ENCODE measurements at places on chromosomes 1 and 21.

DNA sequence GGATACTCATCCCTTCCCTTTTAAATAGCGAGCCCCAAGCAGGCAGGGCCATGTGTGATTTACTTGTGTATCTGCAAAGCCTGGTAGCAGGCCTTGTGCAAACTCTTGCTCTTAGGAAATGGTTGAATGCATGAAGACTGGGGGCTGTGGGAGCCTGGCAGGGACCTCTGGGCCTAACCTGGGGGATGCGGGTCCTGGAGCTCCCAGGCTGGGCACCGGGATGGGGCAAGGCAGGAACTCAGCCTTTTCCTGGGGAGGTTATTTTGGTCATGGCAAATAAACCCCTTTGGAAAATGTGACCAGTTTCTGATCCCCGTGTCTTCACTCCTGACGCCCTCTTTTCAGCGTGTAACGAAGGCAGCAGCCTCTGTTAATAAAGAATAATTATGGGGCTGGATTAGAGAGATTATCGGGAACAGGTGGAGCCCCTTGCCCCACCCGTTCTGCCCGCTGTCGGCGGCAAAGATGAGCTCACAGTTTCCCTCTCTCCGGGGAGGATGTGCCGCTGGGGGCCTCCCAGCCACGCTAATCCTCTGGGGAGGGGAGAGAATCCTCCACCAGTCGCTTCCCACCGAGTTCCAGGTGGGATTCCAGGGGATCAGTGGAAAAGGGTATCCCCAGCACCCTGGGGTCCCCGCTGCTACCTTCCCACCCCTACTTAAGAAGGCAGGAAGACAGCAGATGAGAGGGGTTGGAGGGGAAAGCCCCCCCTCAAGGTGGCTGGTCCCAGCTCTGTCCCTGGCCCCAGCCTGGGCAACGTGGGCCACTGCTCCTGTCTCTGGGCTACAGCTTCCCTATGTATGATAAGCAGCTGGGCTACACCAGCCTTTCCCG is 69.7 kb upstream of the WNT4 start:
- no peak for DNase-seq

DNA sequence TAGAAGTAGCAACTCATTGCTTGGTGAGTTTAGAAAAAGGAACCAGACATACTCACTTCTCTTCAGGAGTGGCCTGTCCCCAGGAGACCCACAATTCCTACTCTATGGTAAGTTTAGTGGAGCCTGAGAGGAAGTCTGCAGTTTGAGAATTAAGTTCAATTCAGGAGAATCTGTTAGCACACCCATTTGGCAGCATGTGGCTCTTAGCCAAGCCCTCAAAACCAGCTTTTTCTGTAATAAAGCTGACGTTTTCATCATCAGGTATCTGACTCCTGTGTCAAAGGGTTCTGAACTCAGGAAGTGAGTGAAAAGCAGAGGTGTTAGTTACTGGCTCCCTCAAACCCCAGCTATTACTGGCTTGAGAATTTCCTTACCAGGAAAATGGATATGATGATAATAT is 20.4 kb upstream of the RGS16 start:
- no peak for DNase-seq

- no peak for DNase-seq
Observed at GRCh38 chr1:78420181-78420580, 70.6 kb upstream of the PTGFR start.

DNA sequence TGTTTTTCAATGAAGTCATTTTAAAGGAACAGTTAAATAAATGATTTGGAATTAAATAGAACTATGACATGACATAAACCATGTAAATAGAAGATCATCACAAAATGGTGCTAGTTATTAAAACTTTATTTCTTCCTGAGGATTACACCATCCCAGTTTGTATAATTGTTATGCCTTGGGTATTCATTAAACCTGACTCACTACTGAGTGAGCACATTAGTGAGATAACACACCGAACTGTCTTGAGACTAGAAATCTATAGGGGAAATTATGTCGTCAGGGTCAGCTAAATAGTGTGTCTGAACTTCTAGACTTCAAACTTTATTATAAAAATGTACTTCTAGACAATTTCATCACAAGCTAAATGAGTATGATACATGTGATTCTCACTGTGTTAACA is 189.4 kb downstream of the NCAM2 start:
- no peak for DNase-seq

DNA sequence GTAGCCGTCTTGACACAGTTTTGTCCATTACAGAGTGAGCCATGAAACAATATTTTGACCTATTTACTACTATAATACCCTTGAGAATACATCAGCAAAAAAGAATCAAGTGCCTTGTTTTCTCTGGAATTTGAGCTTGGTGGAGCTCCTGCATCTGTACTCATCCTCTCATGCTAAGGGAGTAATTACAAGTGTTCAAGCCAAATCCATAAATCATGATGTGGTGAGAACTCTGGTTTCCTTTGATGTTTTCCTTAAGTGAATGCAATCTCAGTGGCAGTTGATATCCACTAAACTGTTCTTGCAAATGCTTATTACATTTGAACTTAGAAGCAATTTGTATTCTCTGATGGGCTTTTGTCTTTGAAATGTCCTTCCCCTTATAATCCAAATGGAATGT is 824.6 kb upstream of the TMPRSS15 start:
- no peak for DNase-seq

DNA sequence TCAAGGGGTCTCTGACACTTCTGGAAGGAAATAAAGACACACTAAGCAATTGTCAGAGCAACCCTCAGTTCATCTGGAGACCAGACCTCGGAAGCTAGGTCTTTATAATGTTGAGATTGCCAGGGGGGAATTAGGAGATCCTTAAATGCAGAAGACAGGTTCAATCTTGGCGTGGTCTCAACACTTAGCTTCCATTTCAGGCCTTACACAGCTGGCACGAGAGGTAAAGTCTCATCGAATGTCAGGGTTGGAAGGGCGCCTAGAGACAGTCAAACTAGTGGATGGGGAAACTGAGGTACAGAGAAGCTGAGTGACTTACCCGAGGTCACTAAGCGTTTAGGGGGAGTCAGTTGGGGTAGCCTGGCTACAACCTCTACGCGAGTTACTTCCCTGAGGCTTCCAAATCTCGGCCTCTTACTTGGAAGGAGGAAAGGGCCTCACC is 562 bp upstream of the EPB41 start:
- no peak for DNase-seq

- DNase-seq = no peak
Observed at GRCh38 chr1:157132616-157133167, 5.5 kb downstream of the ETV3 start.

- DNase-seq = no peak
Observed at GRCh38 chr1:13769212-13769611, 69.2 kb downstream of the PRDM2 start.

- DNase-seq = no peak
Observed at GRCh38 chr21:22703521-22703920, 1705.3 kb downstream of the NCAM2 start.

- DNase-seq = peak; percentile 64
Observed at GRCh38 chr1:39167632-39168209, 36.8 kb upstream of the MACF1 start.

GRCh38 chr1:224782281-224783000 is 147.0 kb upstream of the DNAH14 start:
- no peak for DNase-seq

GRCh38 chr1:13931226-13931625 is 231.2 kb downstream of the PRDM2 start:
- no peak for DNase-seq

DNA sequence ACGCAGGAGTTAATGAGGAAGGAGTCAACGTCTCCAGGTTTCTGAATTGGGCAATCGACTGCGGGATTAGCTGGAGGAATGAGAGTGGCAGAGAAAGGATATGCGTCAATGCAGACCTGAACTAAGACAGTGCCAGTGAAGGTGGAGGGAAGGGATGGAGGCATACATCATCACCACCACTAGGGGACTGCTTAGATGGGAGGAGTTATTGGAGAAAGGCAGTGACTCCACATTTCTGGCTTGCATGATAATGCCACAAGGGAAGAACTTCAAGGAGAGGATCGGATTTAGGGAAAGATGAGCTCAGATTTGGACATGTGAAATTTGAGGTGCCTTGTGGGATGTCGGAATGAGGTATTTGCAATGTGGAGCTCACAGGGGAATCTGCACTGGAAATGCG is 17.5 kb downstream of the VASH2 start:
- DNase-seq = no peak

GRCh38 chr21:46029186-46029924 is 47.8 kb downstream of the COL6A1 start:
- peak; percentile 94 for DNase-seq

DNA sequence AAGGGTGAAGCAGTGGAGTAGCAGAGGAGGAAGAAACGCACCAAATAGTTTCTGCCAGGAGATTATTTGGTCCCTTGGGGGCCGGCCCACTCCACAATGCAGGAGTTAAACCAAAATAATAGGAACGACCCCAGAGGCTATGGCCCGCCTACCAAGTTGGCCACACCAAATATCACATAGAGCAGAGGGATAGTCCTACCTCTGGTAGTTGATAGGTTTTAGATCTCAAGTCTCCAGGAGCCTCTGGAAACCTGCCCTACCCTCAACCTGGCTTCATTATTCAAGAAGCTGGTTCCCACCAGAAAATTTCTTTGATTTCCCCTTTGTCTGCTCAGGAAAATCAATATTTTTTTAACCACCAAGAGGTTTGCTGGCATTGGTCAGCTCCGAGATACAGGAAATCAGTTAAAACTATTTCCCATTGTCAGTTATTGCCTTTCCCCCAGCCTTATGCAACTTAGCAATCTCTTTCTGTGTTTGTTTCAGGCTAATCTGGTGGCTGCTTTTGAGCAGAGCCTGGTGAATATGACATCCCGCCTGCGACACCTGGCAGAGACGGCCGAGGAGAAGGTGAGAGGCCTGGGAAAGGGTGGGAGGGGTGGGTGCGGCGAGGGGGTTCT is 35.5 kb upstream of the IPO9 start:
- DNase-seq = no peak

DNA sequence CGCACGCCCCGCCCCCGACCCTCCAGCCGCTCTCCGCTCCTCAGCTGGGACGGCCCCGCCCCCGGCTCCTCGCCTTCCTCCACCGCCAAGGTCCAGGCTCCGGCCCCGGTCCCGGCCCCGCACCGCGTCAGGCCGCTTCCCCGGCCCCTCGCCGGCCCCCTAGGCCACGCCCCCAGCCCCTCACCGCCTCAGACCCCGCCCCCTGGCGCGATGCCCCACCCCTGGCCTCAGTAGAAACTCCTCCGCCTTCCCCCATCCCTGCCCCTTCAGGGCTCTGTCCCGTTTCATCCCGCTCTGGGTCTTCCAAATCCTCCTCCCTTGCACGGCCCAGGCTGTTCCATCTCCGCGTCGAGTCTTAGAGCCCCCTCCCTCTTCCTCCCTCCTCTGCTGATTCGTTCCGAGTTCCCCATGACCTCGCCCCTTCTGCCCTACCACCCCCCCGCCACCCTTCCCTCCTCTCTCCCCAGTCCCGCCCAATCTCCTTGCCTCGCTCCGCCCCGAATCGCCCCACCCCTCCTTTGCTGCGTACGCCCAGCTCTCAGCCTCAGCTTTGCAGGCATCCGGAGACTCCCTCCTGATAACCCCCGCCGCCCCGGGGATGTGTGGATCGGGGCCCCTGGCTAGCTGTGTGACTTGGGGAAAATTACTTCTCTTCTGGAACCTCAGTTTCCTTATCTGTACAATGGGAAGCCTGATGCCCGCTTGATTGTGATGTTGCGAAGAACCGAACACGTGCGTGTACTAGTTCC is 448 bp upstream of the ASAP3 start:
- peak; percentile 96 for DNase-seq

- no peak for DNase-seq
Observed at GRCh38 chr1:20370698-20371097, 80.0 kb downstream of the VWA5B1 start.

DNA sequence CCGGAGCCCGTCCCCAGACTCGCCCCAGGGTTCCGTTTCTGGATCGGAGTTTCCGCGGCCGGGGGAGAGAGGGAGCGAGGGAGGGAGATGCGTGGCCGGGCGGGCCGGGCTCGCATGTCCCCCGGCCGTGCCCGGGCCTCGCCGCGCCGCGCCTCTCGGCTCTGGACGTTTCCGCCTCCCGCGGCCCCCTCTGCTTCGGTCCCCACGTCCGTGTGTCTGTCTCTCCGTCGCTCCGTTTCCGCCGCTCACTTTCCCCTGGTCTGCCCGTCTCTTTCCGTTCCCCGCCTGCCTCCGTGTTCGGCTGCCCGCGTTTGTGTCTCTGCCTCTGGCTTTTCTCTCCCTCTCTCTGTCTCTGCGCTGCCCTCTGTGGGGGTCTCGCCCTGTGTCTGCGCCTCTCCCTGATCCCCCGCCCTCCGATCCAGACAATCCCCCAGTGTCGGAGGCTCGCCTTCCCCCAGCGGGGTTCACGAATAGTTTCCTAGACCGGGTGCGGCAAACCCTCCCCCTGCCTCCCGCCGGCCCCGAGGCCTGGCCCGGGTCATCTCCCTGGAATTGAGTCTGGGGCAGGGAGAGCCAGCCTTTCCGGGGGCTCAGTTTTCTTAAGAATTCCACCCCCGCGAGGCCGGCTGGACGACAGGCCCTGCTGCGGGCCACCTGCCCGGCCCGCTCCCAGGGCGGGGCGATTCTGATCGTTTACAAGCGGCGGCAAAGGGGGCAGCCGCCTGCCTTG is 735 bp downstream of the NBL1 start:
- peak; percentile 59 for DNase-seq

DNA sequence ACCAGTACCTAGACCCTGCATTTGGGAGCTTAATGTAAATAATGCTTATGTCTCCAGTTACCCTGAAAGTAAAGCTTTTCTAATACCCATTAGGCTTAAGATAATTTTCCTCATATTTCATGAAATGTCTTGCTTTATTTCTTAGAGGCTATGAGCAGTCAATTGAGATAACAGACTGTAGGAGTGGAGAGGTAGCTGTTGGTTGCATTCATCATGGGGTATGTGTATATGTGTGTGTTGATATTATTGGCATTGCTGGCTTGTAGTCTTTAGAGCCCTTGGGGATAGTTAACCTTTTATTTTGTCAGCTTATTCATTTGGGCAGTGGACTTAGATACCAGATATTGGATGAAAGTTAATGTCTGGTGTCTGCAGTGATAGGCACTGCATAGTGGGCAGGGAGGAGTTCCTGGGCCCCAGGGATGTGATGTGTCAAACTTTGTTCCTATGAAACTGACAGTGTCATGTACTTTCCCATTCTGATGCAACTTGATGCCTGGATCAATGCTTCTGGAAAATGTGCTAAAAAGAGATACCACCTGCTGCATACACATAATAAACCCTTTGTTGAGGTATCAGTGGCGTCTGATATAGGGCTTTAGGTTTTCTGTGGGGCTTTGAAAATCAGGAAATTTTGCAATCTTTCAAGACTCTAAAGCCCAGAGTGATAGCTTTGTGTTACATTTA is 83.9 kb downstream of the MAST2 start:
- no peak for DNase-seq

DNA sequence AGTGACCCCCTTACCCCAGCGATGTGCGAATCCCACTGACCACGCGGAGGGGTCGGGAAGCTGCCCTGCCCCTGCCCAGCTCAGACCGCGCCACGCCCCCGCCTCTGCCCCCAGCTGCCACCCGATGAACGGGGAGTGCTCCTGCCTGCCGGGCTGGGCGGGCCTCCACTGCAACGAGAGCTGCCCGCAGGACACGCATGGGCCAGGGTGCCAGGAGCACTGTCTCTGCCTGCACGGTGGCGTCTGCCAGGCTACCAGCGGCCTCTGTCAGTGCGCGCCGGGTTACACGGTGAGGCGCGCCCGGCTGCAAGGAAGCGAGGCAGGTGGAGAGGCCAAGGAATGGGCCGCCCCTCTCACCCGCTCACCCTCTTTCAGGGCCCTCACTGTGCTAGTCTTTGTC is 11.9 kb upstream of the LRRC71 start:
- no peak for DNase-seq

All from lung (tissue), 17 donors.